ENCODE measurements at places on chromosomes 6 and 20.

- peak; percentile 40 for DNase-seq
Observed at GRCh38 chr6:38273325-38273724, 366.4 kb downstream of the BTBD9 start.

DNA sequence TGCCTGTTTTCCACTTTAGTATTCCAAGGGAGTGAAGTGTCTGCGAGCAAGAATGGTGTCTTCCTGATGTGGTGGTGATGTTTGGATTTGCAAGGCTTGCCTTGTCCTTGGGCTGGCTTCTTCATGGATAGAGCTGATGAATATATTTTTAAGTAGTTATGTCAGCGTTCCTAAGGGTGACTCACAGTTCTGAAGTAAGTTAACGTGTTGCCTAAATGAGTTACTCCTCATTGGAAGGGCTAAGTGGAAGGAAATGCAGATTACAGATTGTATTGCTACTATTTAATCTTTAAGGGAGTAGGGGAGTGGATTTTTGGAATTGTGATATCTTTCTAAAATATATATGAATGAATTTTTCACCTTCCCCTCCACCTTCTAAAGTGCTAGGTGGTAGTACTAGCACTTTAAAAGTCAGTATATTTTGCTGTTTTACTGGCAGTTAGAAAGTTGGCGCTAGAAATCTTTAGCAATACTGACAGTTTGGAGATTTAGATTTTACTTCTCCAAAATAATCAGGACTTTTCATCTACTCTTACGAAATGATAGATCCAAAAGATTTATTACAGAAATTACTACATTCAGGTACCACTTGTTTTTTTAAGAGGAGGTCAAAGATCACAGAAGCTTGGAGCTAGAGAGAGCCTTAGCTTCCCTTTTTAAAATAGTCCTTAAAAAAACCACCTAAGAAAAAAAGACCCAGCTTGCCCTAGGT is 197.4 kb downstream of the JARID2 start:
- peak; percentile 44 for DNase-seq

- no peak for DNase-seq
Observed at GRCh38 chr6:38350942-38351341, 288.8 kb downstream of the BTBD9 start.

GRCh38 chr20:32823737-32824588 is 4.2 kb downstream of the MAPRE1 start:
- DNase-seq, result no peak

GRCh38 chr20:24522452-24523330 is 53.3 kb downstream of the SYNDIG1 start:
- no peak for DNase-seq

- no peak for DNase-seq
Observed at GRCh38 chr6:36973647-36974046, 12.3 kb downstream of the MTCH1 start.

DNA sequence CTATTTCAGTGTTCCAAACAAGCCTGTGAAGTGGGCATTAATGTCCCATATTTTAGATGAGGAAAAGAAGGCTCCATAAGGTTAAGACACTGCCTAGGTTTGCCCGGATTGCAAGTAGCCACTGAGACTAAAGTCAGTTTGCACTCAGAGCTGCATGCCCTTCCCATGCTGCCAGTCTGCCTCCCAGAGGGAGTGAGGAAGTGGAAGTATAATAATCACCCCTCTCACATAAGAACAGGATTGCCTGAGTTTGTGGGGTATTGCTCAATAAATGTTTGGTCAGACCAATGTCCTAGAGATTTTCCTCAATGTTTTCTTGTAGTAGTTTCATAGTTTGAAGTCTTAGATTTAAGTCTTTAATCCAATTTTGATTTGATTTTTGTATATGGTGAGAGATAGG is 43.9 kb upstream of the CLIC5 start:
- DNase-seq, result no peak

- DNase-seq, result no peak
Observed at GRCh38 chr20:40993794-40994540, 34.7 kb upstream of the TOP1 start.

GRCh38 chr20:59324521-59325141 is 24.2 kb downstream of the EDN3 start:
- no peak for DNase-seq

- DNase-seq, result no peak
Observed at GRCh38 chr20:5590899-5591298, 159.3 kb upstream of the SHLD1 start.

DNA sequence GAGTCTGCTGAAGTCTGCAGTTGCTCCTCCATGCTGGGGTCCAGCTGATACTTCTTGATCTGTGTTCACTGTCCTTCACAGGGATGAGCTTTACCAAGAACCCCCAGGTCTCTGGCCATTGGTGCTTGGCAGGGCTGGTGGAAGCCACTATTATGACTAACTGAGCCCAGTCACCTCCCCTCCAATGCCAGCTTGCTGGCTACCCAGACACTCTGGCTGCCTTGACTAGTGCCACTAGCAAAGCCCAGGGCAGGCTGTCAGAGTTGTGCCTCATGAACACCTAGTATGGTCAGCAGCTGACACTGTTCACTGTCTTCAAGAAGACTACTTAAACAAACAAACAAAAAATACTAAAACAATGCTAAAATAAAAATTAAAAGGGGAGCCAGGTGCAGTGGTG is 8.8 kb downstream of the ASIP start:
- no peak for DNase-seq

- DNase-seq, result no peak
Observed at GRCh38 chr6:127554435-127555006, 22.5 kb upstream of the C6orf58 start.

DNA sequence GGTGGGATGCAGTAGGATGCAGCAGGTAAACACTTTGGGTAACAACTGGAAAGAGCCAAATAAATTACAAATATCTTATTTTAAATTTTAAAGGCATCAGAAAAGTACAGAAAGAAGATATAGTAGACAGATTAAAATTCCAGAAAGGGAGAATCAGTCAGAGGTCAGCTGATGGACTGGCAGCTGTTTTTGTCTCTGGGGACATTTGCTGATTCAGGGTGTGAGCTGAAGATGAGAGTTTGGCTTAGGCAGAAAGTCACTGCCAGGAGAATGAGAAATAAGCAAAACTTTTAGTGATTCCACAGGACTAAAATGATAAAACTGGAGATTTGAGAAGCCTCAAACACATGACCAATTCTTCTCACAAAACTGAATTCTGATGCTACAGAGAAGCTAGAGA is 39.5 kb downstream of the AHI1 start:
- no peak for DNase-seq

DNA sequence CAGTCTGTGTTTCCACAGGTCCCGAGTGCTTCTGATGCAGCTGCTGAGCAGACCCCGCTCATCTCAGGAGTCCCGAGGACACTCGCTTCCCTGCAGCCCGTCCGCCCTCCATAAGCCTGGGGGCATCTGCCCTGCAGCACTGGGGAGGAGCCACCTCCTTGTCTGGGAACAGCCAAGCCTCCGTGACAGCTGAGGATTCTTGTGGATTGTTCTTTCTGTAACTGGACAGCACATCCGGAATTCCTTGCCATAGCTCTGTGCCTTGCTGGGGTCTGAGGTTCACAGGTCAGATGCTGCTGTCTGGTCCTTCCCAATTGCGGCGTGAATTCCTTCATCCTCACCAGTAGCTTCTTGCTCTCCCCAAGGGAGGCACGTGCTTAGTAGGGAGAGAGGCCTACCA is 38.4 kb upstream of the FNDC1 start:
- no peak for DNase-seq

DNA sequence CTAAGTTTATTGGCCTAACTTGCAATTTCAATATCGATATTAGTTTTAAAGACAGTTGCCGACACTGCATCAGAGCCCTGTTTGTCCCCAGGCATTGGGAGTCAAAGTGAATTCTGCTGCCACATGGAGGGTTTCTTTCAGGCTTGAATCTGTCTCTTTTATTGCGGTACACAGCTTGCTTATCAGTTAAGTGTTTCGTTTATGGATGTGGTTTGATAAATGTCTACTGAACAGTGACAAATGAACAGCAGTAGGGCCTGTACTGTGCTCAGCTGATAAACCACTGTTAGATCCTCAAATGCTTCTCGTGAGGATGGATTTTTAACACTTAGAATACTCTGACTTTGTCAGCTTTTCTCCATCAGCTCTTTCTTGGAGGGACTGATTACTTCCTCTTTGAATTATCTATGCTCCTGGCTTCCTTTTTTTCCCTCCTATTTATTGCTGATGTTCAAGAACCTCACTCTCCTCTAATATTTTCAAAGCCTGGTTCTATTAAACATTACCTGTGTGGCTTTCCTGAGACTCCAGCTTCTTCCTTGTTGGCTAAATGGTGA is 240.8 kb downstream of the PLCB1 start:
- DNase-seq, result no peak

DNA sequence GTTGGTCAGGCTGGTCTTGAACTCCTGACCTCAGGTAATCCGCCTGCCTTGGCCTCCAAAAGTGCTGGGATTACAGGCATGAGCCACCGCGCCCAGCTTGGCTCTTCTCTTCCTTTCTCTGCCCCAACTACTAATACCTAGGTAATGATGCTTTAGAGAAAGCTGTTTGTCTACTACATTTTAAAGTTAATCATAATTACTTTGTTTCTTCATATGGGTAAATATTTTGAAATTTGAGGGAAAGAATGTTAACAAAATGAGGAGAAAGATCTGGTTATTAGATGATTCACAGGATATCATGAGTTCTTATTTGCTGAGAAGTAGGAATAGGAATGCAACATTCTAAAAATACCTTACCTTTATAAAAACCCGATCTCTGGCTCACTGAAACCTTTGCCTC is 18.4 kb upstream of the PTPRK start:
- DNase-seq, result peak; percentile 37

- DNase-seq, result no peak
Observed at GRCh38 chr6:32664827-32665362, 1.6 kb downstream of the HLA-DQB1 start.

- no peak for DNase-seq
Observed at GRCh38 chr6:63214816-63215215, 3.5 kb downstream of the FKBP1C start.

DNA sequence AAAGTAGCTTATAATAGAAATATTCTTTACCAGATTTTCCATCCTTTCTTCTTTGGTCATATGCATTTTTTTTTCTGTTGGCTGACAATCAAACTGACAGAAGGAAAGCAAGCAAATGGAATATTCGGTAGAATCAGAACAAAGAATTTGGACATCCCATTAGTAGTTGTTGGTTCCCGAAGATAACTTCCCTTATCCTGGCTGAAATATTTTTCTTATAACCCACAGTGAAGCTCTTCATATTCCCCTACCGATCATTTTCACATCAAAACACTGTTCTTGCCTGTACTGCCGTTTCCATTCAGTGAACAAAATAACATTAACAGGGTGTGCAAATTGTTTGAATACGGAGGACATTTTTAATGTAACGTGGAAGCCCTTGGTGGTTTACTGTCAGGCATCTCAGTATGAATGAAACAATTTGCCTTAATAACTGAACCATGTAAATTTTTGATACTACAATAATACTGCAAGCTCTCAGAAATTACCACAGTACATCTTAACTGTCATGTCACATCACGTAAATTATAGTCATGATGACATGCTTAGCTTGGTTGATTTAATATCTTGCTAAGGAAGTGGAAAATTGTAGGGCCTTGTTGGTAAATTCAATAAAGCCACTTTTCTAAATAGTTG is 311.5 kb downstream of the LAMA2 start:
- no peak for DNase-seq

GRCh38 chr6:63321821-63322220 is 2.0 kb upstream of the LGSN start:
- DNase-seq, result no peak

GRCh38 chr20:20793591-20793990 is 81.1 kb upstream of the RALGAPA2 start:
- DNase-seq, result no peak

DNA sequence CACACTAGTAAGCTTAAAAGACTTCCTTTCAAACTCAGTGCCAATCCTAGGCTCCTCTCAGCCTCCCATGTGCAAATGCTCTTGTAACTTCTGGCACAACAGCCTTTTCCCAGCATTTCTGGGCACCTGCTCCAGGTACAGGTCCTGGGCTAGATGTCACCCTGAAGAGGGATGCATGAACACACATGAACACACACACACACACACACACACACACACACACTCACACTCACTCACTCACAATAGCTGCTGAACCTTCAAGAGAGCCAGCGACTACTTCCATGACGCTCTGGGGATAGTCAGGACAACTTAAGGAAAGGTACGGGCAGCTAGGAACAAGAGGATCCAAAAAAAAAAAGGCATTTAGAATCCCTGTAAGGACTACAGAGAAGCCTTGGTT is 122.8 kb downstream of the INSM1 start:
- DNase-seq, result no peak

GRCh38 chr20:17832236-17832915 is 132.6 kb downstream of the BANF2 start:
- DNase-seq, result no peak

DNA sequence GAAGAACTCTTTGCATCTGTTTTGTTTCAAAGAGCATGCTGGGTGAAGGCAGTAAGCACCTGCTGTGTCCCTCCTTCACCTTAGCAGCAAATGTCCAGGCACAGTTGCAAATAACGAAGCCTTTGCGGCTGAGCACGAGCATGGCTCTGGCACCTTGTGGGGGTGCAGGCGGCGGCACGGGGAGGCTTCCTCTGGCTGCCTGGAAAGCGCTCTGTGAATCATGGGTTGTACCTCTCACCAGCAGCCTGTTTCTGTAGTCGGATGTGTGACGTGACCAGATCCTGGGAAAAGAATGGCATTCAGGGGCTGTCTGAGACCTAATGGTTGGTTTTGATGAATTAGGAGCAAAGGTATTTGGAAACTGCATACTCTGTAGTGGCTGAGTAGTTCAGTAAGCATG is 144.8 kb downstream of the DTNBP1 start:
- no peak for DNase-seq

- no peak for DNase-seq
Observed at GRCh38 chr6:120373185-120373584, 961.1 kb downstream of the TBC1D32 start.

DNA sequence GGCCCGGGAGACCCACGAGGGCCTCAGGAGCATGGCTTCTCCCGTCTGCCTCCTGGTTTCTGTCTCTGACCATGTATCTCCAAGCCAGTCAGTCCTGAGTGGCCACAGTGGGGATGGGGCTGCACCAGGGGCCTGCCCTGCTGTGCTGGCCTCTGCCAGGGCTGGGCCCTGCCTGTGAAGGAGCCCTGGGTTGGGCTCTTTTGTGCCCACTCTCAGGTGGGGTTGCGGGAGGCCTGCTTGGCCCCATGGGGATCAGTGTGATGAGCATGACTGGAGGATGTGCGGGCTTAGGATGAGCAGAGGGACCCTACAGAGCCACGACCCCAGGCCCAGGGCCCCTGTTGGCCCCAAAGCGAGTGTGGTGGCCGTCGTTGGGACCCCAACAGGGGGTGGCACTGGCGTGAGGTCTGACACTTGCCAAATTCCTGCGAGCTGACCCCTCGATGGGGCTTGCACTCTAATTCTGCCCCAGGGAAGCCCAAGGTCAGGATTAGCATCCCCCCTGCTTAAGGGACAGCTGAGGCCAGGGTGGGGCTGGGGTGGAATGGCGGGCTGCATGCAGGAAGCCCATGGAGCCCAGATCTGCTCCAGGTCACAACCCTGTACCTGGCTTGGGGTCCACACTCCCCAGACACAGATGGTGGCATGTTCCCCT is 90.0 kb upstream of the BHLHE23 start:
- no peak for DNase-seq

GRCh38 chr6:113644861-113645575 is 212.1 kb upstream of the MARCKS start:
- DNase-seq, result peak; percentile 100
